ENCODE measurements at places on chromosomes 3 and 15.

DNA sequence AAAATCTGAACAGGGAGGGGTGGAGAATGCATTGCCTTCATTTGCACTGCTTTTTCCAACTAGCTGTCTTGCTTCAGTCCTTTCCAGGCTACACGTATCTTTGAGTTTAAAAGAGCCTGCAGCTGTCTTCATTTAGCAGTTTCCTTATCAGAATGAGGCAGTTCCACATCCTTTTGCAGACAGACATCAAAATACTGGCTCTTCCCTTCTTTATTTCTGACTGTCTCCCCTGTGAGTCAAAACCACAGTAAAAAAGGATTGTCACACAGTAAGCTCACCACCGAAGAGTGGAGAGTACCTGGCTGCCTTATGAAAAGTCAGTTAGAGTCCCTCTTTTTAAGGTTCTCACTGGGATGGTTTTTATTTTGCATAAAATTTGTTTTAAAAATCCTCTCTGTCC, 205.5 kb upstream of the CD96 start:
- no peak for DNase-seq

- DNase-seq, result no peak
These were observed 11.0 kb downstream of the PLIN1 start for GRCh38 chr15:89668171-89668570.

- no peak for DNase-seq
These were observed 84.4 kb upstream of the HES1 start for GRCh38 chr3:194051366-194052149.

GRCh38 chr15:65343374-65343981, 34.3 kb downstream of the IGDCC3 start:
- no peak for DNase-seq

- no peak for DNase-seq
These were observed 67.5 kb upstream of the LRRFIP2 start for GRCh38 chr3:37241880-37242279.

DNA sequence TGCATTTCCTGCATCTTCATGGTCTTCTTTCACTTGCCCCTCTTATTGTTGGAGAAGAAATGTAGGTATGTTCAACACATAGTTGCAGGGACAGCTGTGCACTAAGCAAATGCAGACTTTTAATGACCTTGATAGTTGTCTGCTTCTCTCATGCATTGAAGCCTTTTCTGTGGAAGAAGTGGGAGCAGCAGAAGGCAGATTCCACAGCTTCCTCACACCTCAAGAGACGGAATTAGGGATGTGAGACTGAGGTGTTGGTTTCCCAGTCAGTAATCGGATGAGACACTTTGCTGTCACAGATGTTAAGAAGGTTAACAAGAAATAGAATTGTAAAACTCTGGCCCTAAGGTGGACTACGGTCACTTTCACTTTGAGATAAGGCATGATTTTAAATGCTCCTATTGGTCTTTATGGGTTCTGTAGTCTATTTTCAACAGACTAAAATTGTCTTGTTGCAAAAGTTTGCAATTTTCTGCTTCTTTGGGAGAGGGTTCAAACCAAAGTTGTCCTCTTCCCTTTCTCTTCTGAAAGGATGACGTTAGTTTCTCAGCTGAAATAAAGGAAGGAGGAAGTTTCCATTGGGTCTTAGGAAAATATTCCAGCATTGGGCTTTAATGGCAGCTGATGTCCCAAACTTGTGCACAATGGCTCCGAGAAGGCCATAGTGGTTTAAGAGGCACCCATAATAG, 117.4 kb downstream of the LPP start:
- no peak for DNase-seq

- peak; percentile 73 for DNase-seq
These were observed 11.7 kb upstream of the SEMA3B start for GRCh38 chr3:50256978-50257890.

DNA sequence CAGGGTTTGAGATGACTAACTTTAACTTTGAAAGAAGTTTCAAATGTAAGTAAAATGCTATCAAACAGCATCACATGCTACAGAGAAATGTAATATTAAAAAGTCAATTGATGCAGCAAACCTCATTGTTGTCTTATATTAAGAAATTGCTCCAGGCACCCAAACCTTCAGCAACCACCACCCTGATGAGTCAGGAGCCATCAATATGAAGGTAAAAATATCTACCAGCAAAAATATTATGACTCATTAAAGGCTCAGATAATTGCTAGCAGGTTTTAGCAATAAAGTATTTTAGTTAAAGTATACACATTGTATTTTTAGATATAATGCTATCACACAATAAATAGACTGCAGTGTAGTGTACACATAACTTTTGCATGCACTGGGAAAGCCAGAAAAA, 746.3 kb downstream of the ZPLD1 start:
- no peak for DNase-seq

- peak; percentile 20 for DNase-seq
These were observed 441.4 kb downstream of the CNTN4 start for GRCh38 chr3:2540115-2540514.

DNA sequence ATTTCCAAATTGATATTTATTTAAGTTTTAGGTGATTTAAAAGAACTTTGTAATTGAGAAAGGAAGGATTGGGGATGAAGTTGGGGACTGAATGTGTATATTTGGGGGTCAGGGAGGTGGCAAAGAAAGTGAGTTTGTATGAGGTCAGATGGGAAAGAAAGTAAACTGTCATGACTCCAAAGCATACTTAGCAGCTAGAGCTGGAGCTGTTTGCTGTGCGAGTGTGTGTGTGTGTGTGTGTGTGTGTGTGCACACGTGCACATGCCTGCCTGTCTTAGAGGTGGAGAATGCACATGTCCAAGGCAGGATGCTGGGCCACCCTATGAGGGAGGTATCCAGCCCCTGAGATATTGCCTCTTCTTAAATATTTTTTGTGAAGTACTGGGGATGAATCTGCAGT, 21.0 kb downstream of the BOC start:
- DNase-seq, result no peak

DNA sequence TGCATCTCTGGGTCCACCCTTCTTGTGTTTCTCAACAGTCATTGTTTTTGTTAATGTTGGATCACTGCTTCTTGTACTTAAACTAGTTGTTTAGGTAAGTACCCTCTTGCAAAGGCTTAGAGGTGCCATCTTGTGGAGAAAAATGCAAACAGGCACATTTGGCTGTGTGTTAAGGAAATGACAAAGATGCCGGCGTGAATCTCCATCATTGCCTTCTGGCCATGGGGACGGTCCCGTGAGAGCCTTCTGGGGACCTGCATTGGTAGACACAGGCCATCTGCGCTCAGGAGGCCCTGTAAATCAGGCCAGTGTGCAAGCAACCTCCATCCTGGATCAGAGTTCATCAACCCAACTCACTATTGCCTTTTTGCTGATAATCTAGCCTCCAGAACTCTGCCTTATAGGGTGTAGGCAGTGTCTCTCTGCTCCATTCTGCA, 158.6 kb upstream of the NR2E3 start:
- peak; percentile 33 for DNase-seq

DNA sequence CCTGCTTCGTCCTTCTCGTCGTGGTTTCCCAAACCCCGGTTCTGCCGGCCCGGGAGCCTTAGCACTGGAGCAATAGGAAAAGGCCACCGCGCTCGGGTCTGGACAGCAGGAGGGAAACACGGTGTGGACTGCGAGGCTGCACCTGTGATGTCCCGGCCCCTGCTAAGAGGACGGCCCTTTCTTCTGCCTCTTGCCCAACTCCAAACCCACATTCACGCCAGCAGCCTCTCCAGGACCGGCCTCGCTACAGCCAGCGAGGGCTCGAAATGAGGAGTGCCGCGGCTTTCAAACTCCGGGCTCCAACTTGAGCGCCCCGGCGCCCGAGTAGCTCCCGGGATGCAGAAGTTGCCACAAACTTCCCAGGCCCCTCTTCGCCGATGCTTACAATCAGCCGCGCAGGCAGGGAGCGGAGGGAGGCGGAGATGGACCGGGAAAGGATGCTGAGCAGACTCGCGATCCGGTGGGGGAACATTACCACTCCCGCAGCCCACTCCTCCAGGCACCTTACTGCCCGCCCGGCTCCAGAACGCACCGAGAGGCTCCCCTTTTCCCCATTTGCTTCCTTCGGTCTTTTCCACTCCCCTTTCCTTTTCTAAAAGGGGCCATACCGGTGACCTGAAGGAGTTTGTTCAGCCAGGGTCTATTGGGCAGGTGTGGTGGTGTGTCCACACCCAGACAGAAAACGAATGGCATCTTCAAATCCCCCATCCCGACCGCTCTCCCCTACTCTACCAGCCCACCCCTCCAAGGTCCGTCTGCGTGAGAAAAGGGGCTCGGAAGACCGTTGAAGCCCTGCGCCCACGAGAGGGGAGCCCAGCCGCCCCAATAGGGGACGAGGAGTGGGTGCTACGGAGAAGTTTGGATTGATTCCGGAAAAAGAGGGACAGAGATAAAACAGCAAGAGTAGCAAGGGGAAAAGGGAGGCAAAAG, 18.8 kb upstream of the SATB1 start:
- DNase-seq, result peak; percentile 57

DNA sequence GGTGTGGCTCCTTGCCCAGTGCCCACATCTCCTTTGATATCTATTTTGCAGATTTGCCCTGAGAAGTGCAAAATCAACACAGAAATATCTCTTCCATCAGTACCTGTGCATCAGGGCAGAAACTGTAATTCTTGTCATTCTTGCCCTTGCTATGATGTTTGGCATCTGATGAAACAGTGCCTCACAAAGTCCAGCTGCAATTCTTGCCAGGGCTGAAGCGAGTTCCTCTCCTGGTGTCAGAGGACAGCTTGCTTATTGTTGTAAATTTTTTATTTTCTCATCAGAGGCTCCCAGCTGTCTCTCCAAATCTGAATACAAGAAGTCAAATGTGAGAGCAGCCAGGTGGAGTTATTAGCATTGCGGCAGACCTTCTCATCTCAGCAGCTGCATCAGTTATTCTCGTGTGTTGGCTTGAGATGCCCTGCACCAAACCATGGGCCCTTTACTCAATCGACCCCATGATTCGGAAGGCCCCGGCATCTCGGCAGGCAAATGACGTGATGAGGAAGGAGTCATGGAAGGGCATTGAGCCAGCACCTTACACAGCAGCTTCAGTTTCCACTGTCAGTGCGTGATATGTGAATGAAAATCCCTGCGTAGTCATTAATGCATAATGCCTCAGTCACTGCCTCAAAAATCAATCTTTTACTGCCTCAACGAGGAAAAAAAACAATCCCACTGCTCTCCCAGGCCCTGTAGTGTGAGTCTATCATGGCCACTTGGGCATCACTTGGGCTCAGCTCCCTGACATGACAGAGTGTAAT, 93.4 kb downstream of the CCNL1 start:
- DNase-seq, result no peak

GRCh38 chr15:73699249-73700040, 15.3 kb downstream of the CD276 start:
- no peak for DNase-seq

DNA sequence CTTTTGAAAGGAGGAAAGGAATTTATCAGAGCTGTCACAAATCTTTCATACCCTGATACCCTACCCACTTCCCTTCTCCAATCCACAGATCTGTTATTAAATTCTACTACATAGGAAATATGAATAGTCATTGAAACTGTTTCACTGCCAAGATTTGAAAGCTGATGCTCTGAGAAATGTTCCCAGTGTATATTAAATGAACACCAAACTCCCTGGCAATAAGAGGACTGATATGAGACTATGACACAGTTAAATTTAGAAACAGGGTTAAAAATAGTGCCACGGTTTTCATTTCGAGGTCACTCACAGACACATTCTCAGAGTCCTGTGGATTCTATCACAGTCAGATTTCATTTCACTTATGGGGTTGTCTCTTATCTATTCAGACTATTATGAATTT, 27.2 kb upstream of the GBE1 start:
- DNase-seq, result no peak

- no peak for DNase-seq
These were observed 1084.5 kb downstream of the ROBO1 start for GRCh38 chr3:78683284-78683683.

- DNase-seq, result no peak
These were observed 8.8 kb downstream of the PRICKLE2 start for GRCh38 chr3:64216274-64217147.

GRCh38 chr15:36066757-36067156, 512.7 kb upstream of the CDIN1 start:
- DNase-seq, result no peak

DNA sequence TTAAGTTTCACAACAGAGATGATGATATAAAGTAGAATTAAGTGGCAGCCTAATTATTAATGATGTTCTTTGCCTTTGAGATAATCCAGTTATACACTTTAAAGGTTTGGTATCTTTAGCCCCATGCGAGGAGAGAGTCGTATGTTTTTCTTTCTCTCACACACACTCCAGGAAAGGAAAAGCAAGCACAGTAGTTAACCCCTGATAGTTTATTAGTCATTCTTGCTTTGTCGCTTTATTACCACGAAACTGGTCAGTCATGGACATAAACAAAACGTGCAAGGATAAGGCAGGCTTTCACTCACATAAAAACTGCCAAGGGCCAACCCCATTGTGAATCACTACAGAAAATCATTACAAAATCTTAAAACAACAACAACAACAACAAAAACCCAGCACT, 866.9 kb downstream of the FHIT start:
- DNase-seq, result no peak

GRCh38 chr3:54599716-54600115, 328.1 kb downstream of the LRTM1 start:
- no peak for DNase-seq

DNA sequence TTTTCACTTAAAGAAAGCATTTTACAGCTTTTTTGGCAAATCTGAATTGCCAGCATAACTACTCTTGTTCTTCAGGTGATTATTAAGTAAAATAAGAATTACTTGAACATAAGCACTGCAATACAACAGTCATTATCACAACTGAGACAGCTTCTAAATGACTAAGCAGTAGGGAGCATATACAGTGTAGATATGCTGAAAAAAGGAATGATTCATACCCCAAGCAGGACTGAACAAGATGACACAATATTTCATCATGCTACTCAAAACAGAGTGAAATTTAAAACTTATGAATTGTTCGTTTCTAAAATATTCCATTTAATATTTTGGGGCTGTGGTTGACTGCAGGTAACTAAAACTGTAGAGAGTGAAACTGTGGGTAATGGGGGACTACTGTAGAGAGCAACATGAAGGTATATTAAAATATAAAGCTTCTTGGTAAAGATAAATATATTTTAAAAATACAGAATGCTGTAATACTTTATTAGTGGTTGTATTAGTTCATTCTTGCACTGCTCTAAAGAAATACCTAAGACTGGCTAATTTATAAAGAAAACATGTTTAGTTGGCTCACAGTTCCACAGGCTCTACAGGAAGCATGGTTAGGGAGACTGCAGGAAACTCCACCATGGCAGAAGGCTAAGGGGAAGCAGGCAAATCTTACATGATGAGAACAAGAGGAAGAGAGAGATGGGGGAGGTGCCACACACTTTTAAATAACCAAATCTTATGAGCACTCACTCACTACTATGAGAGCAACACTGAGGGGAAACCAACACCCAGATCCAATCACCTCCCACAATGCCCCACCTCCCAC, 84.8 kb downstream of the DCLK3 start:
- DNase-seq, result no peak

GRCh38 chr15:77021803-77022381, 27.0 kb downstream of the PSTPIP1 start:
- peak; percentile 75 for DNase-seq

- DNase-seq, result no peak
These were observed 52.4 kb downstream of the HEG1 start for GRCh38 chr3:125003369-125003853.

Measured in activated CD4-positive, alpha-beta T cell treated with anti-CD3 and anti-CD28 coated beads for 36 hours (primary cell).